ENCODE measurements at places on chromosomes 16 and 17. TPM values are rescaled to one million over a fixed set of nuclear protein-coding genes. Genes with fewer than 3 reads are reported as not detected.
A peak's percentile ranks its signal among the peaks of the same experiment; 100 is the strongest.

The CHST4 gene
- total RNA-seq = not detected

The DOC2A gene
- total RNA-seq = 1.8 TPM

The EFCAB5 gene
- 0.54 TPM for total RNA-seq

The CBLN1 gene
- not detected for total RNA-seq

The VTN gene
- total RNA-seq = not detected

The AOC2 gene
- 3.3 TPM for total RNA-seq

The HYDIN gene
- not detected for total RNA-seq

The HAS3 gene
- 0.43 TPM for total RNA-seq

The GINS2 gene
- total RNA-seq = 59.9 TPM

The KCTD19 gene
- 3.9 TPM for total RNA-seq

The OTOP3 gene
- total RNA-seq = not detected

- no peak for DNase-seq
Measured at GRCh38 chr17:1077986-1078711, 81.2 kb downstream of the TIMM22 start.

DNA sequence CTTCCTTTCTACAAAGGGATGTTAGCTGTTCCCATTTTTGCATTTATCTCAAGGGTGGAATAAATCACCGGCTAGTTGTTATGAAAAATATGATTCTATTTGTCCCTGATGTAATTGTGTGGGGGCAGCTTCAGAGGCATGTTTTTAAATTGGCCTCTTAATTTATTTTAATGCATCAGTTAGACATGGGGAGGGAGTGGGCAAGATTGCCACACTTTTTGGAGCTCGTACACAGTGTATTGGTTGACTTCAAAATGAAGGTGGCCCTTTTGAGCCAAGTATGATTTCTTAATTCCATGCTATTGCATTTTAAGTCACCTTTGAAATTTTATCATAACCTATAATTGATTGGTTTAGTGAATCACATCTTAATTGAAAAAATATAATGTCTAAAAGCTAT lies 223.7 kb downstream of the CDH11 start:
- DNase-seq = no peak

DNA sequence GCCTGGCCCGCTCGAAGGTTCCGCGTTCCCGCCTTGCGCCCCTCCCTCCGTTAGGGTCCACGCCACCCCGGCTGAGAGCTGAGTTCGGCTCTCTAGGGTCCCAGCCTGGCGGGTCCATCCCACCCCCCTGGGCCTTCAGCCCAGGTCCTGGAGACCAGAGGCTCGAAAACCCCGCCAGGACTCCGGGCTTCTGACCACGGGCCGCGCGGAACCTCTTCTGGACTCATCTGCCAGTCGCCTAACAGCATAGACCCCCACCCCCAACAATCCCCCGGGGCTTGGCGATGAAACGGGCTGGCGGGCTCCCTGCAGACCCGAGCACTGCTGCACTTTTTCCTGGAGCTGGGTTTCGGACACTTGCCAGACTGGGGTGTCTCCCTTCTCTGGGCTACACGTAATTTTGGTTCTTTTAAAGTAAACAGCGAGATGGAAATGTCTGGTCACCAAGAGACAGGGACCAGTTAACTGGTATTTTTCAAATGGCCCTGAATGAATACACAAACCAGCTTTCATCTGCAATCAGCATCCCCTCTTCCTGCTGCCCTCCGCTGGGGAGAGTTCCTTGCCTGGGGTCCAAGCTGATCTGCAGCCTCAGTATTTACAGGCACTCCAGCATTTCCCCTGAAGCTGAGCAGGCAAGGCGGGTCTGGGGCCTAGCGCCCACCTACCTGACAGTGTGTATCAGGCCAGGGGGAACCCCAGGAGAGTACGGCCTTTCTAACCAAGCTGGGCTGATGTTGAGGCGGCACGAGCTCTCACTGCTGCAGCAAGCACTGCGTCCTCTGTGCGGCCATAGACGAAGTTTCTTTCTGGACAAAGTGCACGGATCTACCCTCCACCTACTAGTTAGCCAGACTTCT lies 639 bp upstream of the TRIM65 start:
- DNase-seq = no peak

DNA sequence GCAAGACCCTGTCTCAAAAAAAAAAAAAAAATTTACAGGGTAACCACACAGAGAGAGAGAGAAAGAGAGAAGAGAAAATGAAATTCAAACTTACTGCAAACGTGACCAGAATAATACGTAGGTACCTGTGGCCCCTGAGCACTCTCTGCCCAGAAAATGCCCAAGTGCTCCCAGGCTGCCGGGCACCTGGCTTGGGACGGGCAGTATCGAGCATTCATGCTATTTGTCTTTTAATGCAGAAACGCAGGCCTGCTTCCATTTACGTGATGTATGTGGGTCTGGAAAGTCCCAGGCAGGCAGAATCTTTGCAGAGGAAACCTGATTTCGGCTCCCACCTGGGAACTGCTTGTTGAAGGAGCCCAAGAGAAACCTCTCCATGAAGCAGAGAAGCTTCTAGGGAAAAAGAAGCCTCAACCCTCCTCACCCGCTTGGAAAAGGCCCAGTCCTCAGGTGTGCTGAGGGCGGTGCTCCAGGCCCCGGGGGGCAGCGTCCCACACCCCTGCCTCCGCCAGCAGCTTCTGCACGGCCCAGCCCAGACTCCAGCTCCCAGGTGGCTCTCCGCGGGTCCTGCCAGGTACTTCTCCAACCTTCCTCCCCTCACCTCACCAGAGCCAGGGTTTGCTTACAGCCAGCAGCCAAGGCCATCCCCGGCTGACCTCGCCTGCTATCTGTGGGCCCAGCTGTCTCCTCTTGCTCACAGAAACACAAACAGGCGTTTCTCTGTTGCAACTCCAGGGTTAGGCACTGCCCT lies 14.0 kb downstream of the RPH3AL start:
- no peak for DNase-seq

DNA sequence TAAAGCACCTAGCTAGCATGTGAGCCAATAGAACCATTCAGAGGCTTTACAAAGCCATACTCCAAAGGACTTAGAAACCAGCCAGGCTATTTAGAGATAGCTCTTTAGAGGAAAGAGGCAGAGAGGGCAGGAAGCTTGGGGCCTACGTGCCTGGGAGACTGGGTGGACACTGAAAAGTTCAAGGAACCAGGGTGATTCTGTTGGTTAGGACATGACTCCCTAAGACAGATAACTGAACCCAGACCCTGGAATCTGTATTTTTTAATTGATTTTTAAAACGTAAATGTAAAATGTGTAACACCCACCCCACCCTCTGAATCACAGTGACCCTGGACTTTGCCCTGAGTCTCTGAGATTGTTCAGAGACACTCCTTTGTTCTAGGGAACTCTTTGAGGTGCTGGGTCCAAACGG lies 16.1 kb upstream of the GNA13 start:
- no peak for DNase-seq

GRCh38 chr17:47955497-47956461 lies 1.9 kb downstream of the PRR15L start:
- no peak for DNase-seq

- DNase-seq = peak; percentile 74
Measured at GRCh38 chr16:49281843-49282642, 405 bp upstream of the CBLN1 start.

- DNase-seq = peak; percentile 19
Measured at GRCh38 chr16:81779536-81780320, 637 bp downstream of the PLCG2 start.

- DNase-seq = peak; percentile 27
Measured at GRCh38 chr16:69762814-69763598, 874 bp downstream of the WWP2 start.

DNA sequence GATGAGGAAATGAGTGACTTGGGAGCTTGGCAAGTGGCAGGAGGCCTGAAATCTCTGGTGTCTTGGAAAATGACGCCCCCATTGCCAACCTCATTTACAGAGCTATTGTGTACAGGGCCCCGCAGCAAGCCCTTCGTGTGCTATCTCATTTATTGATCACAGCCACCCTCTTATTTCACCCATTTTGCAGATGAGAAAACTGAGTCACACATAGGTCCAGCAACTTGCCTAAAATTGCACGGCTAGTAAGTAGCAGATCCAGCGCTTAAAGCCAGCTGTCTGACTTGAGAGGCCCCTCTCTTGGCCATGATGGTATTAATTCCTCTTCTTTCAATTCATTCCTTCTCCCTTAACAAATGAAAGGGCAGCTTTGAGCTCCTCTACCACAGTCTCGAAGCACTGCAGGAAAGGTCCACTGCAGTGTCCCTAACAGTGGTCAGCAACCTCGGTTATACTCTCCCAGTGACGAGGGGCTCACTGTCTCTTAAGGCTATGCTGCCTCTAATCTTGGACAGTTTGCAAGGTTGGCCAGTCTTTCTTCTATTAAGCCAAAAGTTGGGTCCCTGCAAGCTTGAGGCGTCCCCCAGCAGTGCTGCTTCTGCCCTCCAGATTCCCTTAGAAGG lies 162.2 kb downstream of the COPRS start:
- DNase-seq = no peak

- DNase-seq = peak; percentile 84
Measured at GRCh38 chr16:88790312-88791211, 5.5 kb upstream of the PIEZO1 start.

GRCh38 chr17:17088541-17089525 lies 46.6 kb downstream of the MPRIP start:
- peak; percentile 40 for DNase-seq

- no peak for DNase-seq
Measured at GRCh38 chr17:77364381-77364911, 223.7 kb downstream of the SEC14L1 start.

DNA sequence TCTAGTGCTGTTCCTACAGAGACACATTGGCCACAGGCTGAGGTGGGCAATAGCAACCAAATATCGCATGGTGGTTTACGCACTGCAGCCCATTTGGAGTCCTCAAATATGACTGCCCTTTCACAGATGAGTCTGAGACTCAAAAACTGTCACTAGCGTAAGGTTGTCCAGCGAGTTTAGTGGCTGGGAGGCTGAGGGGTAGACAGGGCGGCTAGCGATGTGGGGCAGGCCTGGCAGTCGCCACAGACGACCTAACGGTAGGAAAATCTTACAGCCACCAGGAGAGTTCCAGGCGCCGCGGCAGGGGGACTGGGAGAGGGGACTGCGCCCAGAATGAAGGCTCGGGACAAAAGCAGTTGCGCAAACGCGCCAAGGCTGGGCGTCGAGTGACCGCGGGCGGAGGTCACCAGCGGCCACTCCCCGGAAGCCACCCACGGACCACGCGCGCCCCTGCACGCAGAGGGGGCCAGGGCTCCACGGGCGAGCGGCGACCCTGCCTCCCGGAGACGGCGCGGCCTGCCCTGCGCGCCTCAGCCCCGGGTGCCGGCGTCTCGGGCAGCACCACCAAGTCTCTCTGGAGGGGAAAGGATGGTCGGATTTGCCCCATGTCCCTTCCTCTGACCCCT lies 699 bp upstream of the MAP1LC3B start:
- peak; percentile 48 for DNase-seq

DNA sequence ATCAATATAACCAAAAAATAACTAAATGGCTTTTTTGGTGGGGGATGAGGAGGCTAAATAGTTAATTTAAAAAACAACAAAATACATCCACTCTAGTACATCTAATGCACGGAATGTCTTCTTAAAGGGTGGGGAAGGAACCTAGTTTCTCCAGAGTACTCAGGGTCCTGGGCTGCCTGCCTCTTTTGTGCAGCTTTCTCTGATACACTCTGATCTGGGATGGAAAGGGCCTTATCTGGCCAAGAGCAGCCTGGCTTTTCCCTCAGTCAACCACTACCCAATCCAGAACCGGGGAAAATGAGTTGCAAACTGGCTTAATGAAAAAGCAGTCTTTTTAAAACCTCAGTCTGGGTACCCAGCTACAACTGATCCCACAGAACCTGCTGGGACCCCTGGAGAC lies 42.9 kb downstream of the DCUN1D3 start:
- no peak for DNase-seq

DNA sequence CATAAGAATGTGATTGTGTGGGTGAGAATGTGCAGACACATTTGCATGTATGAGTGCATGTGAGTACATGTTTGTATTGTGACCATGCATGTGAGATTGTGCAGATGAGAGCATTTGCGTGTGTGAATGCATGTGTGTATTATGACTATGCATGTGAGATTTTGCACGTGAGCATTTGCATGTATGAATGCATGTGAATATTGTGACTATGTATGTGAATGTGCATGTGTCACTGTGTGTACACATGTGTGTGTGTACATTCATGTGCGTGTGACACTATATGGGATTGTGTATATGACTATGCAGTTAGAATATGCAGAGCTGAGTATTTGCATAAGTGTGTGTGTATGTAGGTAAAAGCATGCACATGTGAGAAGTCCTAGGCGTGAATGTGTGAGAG lies 381.3 kb upstream of the MAF start:
- DNase-seq = no peak

GRCh38 chr16:3158026-3158509 lies 23.2 kb downstream of the ZNF213 start:
- no peak for DNase-seq

GRCh38 chr17:8835106-8835505 lies 32.4 kb downstream of the PIK3R6 start:
- no peak for DNase-seq

DNA sequence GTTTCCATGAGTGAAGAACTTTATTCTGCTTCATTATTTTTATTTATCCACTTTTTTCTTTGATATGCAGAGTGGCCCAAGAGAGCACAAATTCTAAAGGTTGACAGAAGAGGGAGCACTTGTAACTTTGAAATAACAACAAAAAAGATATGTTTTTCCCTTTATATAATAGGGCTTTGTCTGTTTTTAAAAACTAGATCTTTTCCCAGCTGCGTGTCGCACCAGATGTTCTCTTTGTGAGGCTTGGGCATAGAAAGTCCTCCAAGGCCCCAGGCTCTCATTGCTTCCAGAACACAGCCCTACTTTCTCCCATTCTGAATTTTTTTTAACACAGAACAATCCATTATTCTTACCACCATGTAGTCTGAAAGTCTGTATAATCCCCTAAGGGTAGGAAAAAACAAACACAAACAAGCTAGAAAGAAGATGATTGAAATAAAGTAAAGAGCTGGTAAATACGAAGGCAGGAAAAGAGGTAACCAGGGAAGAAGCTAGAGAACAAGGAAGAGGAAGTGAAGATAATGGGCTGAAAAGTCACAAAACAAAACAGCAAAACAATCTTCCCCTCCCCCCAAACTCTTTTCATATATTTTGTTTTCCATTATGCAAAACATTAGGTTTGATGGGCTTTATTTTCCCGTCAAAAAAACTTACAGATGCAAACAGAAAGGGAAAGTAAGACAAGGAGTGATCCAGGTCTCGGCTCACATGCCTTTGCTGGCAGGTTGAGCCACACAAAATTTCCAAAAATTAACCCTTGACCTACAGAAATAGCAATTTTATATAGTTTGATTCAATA lies 160.4 kb downstream of the ABCA8 start:
- no peak for DNase-seq

All from activated CD8-positive, alpha-beta T cell treated with anti-CD3 and anti-CD28 coated beads for 36 hours (primary cell).